ENCODE measurements at places on chromosomes 3 and 15.

- no peak for DNase-seq
Measured at GRCh38 chr15:29612701-29613100, 209.6 kb downstream of the TJP1 start.

DNA sequence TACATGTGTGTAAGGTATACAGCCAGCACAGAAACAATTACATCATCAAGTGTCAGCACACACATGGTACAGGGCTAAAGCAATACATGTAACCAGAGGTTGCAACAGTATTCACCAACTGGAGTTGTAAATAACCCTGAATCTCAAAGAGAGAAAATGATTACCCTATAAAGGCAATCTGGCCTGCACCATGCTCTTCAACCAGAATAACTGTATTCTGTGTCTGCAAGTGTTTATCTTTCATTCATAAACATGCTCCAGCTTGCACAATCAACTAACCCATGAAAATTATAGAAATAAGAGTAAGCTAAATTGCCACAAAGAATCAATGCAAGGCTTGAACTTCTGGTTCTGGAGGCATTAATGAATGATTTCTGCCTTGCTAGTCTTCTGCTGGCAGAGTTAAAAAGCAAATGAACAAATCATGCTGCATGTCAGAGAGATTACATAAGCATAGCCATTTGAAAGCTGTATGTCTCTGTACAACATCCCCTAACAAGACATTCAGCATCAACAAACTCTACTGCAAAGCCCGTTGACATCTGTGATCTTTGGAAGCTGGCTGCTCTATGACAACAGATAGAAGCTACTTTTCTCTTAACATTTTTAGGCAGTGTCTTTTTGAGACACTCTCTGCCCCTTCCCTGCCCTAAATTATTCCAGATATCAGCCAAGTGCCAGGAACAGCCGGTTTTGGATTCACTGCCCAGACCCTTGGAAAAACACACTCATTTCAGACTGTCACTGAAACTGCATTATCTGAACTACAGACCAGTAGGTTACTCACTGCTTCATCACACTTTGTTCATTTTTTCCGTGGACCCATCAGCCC lies 871.0 kb downstream of the OTOL1 start:
- no peak for DNase-seq

- no peak for DNase-seq
Measured at GRCh38 chr15:98889930-98890695, 117.5 kb downstream of the PGPEP1L start.

GRCh38 chr3:121870717-121871116 lies 23.5 kb upstream of the SLC15A2 start:
- no peak for DNase-seq

DNA sequence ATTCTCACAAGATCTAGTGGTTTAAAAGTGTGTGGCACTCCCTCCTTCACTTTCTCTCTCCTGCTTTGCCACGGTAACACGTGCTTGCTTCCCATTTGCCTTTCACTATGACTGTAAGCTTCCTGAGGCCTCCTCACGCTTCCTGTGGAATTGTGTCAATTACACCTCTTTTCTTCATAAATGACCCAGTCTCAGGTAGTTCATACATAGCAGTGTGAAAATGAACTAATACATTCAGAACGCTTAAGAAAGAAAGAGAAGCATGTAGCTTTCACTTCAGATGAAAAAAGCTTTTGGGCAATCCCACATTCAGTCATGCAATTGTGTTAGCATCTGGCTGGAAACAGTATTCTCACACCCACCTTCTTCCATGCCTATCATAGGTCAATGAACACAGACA lies 24.4 kb downstream of the P3H2 start:
- DNase-seq, result no peak

GRCh38 chr15:95713324-95713723 lies 617.2 kb upstream of the NR2F2 start:
- DNase-seq, result no peak

DNA sequence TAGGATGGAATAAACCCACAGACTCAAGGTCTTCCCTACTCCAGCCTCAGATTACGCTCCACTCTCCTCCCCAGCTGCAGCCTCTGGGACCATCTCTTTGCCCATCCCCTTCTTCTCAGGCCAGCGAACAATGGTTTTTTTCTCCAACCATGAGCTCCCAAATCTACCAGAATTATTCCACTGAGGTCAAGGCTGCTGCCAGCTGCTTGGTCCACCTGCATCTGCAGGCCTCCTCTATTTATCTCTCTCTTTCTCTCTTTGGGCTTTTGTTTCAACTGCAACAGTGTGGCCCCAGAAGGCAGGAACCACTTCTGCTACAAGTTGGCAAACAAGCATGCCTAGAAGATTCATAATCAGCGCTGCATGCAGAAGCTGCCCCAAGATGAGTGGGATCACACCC lies 19.1 kb downstream of the CHRM5 start:
- no peak for DNase-seq

DNA sequence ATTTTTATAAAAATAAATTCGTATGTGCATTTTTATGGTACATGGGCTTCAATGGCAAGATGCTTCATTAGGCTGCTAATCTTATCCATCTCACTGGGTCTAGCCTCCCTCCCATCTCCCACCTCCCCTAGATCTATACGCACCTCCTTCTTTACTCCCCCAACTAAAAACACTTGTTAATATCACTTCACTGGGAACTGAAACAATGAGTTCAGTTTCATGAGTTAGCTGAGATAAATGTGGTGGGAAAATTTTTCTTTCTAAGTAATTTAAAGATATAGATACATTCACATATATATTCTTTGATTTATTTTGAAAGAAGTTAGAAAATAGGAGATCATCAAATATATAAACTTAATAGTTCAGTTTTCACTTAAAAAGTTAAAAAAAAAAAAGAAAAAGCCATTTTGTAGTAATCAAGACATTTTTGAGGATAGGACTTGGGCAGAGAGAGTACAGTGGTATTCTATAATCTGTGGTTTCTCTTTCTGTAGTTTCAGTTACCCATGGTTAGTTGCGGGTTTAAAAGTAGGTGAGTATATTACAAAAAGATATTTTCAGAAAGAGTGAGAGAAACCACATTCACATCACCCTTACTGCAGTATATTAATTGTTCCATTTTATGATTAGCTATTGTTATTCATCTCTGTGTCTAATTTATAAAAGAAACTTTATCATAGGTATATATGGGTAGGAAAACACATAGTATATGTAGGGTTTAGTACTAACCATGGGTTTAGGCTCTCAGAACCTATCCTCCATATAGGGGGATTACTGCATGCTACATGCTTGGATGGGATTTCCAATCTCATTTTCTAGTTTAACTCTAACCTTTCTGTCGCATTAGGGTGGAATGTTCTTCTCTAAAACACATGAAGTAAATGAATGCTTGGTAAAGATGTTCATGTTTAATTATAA lies 316.0 kb upstream of the CBLB start:
- no peak for DNase-seq

GRCh38 chr3:61571516-61572336 lies 10.4 kb downstream of the PTPRG start:
- DNase-seq, result no peak

GRCh38 chr3:134939978-134940377 lies 144.9 kb downstream of the EPHB1 start:
- no peak for DNase-seq

Measured in stimulated activated CD4-positive, alpha-beta T cell treated with anti-CD3 and anti-CD28 coated beads, Interleukin-1b, Interleukin-23, amount 100 ng/mL, for 1 hour (primary cell).